Fibroblast of skin of left quadriceps (primary cell): ENCODE measurements at places on chromosomes 7 and 10.
A peak's percentile ranks its signal among the peaks of the same experiment; 100 is the strongest.

GRCh38 chr7:132580277-132580676 is 4.0 kb upstream of the PLXNA4 start:
- no peak for DNase-seq

- DNase-seq: no peak
Measured at GRCh38 chr10:124604214-124605000, 139.8 kb downstream of the FAM53B start.

GRCh38 chr7:99326408-99326782 is 697 bp downstream of the ARPC1A start:
- DNase-seq: no peak

- no peak for DNase-seq
Measured at GRCh38 chr7:31111109-31111451, 59.0 kb downstream of the ADCYAP1R1 start.

- DNase-seq: peak; percentile 71
Measured at GRCh38 chr7:16268821-16269768, 152.2 kb downstream of the CRPPA start.

- no peak for DNase-seq
Measured at GRCh38 chr10:47254611-47255010, 45.4 kb upstream of the GDF10 start.

DNA sequence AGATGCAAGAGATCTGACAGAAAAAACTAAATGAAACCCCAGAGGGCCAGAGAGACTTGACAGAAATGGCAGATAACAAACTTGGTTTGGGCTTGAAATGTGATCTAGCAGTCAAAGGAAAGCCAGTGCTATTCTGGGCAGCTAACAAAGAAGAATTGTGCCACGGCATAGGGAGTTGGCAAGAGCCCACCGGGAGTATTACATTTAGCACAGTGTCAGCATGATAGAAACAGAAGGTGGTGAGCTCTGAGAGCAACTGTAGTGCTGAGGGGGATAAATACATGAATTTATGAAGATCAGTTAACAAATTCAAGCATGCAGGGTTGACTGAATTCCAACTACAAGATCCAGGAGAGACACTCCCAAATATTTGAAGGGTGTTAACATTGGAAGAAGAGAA is 91.1 kb downstream of the AHCYL2 start:
- DNase-seq: no peak

- DNase-seq: no peak
Measured at GRCh38 chr10:11125004-11125403, 107.3 kb downstream of the CELF2 start.

DNA sequence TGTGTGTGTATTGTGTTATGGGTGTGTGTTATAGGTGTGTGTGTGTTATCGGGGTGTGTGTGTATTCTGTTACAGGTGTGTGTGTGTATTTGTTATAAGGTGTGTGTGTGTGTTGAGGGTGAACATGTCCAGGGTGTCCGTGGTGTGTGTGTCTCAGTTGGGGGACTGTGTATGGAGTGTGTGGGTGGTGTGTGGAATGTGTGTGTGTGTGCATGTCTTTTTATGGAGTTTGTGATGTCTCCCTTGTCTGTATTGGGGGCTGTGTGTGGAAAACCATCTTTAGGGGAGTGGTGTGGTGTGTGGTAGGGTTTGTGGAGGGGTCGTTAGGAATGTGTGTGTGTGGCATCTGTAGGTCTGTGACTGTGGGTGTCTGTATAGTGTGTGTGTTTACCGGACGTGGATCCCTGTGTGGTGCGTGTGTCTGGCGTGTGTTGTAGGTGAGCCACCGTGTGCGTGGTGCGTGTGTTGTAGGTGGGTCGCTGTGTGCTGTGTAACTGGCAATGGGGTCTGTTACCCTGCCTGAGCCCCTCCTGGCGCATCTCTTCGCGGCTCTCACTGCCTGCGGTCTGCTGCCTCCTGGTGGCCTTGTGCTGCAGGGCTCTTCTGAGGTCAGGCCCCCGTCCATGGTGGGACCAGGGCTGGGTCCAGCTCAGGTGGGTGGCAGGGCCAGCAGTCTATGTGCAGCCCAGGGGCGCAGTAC is 61.7 kb downstream of the PALD1 start:
- no peak for DNase-seq

GRCh38 chr7:43631559-43631958 is 48.7 kb downstream of the STK17A start:
- DNase-seq: no peak

GRCh38 chr7:99143521-99143852 is 421 bp downstream of the SMURF1 start:
- DNase-seq: no peak

- DNase-seq: no peak
Measured at GRCh38 chr10:51501396-51501795, 198.0 kb downstream of the CSTF2T start.

DNA sequence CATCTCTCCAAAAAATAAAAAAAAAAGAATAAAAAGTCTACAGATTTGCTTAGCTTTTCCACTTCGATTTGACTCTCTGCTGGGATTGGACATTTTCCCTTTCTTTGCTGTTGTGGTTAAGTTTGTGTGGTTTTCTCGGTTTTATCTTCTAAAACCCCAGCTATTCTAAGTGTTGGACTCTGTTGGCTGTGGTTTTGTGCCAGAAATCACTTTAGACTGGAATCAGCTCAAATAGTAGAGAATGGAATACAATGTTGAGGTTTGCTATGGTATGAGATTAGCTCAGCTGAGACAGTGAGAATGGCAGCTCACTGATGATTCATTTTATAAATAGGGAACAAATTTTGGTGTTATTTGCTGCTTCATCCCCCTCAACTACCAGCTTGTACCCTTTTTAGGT is 116.0 kb downstream of the BUB3 start:
- peak; percentile 59 for DNase-seq

DNA sequence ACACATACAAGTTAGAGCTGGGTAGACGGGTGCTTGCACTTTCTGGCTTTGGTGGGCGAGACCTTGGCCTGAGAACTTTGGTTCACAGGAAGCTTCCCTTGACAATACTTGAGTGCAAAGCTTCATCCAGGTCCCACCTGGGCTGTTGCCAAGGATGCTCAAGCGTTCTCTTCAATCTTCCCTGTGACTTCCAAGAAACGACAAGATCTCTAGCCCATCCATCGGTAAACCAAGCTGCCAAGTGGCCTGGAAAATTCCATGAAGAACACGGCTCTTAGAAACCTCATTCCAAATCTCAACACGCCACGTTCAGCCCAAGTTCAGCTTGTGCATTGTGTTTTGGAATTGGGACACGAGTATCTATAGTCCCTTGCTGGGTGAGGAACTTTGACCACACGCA is 84.7 kb downstream of the CHST15 start:
- no peak for DNase-seq

GRCh38 chr10:30456266-30456665 is 22.3 kb downstream of the MAP3K8 start:
- no peak for DNase-seq

DNA sequence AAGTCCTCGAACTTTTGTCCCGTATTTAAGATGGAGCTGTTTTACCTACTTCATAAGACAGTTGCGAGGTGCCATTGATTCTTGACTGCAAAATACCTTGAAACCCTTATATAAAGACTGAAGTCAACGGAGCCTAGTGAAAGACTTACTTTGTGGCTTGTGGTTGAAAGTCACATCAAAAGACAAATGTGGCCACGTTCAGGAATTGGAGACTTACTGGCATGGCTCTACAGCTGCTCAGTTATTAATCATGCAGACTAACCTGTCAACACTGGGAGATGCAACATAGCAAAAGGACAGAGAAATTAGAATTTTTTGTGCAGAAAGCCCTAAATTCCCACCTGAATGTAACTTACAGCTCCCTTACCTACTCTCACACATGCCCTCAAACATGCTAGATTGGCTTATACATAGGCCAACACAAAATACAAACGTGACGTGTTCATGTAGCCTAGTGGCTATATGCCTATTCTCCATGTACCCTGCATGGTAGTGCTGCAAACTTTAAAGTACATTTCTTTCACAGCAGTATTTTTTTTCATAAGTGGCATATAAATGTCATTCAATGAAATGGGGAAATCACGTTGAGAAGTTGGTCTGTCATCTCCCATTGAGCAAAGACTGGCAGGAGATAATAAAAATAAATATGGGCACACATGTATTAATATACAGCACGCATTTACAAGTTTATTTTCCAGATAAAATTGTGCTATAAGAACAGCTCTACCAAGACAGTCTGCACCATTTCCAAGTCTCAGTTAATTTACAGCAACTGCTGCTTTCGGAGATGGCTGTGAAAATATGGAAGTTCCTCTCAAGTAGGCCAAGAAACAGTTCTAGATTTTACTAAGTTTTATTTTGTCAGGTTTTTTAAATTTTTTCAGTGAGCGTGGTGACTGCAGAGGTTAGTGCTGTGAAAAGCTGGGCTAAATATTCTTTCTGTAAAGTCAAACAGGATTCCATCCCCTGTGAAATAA is 170.4 kb upstream of the C7orf33 start:
- no peak for DNase-seq

DNA sequence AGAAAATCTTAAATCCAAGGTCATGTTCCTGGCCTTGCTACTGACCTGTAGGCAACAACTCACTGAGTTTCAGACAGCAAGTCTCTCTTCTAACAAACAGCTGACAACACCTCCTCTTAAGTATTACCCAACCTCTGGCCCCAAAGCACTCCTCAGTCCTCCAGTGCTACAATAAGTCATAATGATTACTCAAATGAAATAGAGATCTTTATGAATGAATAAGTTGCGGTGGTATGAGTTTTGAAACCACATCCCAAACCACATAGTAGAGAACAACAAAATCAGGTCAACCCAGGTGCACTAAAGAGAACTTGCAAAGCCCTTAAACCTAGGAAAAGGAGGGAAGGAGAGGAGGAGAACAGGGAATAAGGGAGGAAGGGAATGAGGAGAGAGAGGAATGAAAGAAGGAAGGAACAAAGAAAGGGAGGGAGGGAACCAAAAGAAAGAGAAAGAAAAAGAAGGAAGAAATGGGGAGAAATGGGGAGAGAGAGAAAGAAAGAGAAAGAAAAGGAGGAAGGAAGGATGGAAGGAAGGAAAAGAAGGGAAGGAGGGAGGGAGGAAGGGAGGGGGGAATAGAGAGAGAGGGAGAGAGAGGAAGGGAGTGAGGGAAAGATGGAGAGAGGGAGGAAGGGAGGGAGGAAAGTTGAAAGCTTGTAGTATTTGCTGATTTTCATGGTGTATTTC is 142.8 kb upstream of the CALCR start:
- DNase-seq: peak; percentile 23

GRCh38 chr10:131973160-131973951 is 8.4 kb downstream of the BNIP3 start:
- DNase-seq: no peak

DNA sequence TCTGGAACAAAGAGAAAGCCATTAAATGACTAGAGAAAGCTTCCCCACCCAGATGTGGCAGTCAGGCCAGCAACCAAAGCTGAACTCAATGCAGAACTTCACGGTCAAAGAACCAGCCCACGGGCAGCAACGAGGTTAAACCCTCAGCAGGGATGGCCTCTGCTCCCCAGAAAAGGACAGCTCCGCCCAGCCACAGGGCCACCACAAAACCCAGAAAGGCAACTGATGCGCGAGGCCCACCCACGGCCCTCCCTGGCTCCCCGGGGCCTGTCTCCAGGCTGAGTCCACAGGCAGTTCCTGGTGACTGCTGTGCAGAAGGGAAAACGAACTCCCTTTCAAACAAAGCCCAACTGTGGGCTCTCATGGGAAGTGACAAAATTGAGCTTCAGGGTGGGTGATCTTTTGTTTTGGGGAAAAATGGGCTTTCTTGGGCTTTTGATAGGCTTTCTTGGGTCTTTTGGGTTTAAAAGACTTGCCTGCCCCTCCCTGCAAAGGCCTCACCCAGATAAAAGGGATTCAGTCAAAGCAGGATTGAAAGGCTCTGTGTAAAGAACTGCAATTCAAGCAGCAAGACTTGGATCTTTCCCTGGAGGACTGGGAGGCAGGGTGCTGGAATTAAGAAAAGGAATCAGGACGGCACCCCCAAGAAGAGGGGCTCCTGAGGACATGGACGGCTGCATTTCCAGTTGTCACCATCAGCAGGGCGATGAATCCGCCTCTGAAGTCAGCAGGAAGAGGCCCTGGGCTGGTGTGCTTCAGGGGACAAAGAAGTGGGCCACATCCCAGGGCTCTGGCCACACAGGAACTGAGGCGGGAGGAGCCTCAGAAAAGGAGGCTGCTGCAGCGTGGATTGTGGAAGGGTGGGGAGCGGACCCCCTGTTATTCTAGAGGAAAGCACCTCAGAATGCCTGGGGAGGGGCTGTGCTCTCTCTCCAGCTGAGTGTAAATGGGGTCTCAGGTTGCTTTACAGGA is 209.9 kb downstream of the USP6NL start:
- no peak for DNase-seq

DNA sequence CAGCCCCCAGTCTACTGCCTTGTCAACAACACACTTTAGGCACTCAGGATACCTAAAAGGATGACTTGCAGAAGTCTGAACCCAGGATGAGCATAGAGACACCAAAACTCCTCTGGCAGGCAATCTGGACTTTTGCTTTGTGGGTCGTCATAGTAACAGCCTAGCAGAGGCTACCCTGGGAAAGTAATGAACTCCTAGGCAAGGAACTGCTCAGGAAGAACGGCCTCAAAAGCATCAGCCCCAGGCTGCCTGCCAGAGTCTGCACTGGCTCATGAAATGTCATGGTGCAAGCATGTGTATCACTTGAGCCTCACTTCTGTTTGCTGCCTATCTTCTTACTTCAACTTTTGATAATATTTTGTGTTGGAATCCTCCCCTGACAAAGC is 715.1 kb downstream of the GRID1 start:
- DNase-seq: no peak

- no peak for DNase-seq
Measured at GRCh38 chr7:4189131-4189570, 492.9 kb upstream of the FOXK1 start.

DNA sequence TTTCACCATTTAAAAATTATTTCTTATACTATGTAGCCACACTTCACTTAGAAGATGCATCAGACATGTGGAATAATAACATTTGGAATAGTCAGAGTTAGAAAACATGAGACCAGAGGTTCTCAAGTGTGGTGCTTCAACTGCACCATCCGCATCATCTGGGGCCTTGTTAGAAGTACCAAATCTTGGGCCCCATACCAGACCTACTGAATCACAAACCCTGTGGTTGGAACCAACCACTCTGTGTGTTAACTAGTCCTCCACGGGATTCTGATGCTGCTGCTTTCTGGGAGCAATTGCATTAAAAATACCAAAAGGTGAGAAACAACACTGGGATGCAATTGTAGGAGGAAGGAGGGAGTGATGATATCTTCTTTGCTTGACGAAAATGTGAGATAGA is 125.2 kb downstream of the GNAT3 start:
- DNase-seq: no peak

DNA sequence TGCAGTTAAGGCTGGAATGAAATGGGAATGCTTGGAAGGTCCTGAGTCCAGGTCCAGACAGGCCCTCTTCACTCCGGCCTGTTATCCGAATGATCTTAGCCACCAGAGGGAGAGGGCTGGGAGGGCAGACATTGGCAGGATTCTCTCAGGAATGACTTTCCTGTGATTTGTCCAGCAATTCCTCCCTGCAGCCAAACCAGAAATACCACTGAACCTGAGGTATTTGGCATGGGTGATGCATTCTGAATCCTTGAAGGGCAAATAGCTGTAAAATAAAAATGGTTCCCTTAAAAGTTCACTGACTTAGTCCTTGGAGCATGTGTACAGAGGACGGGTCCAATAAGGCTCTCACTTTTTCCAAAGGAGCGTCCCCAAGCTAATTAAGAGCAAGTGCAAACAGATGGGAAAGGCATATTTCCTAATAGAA is 77.5 kb upstream of the HABP2 start:
- peak; percentile 85 for DNase-seq

- DNase-seq: no peak
Measured at GRCh38 chr7:21106296-21106732, 319.6 kb upstream of the SP8 start.

GRCh38 chr7:146661435-146661834 is 544.8 kb downstream of the CNTNAP2 start:
- no peak for DNase-seq
